Left ventricle myocardium superior (tissue), 1 donor: ENCODE measurements at places on chromosomes 11 and 22. TPM values are rescaled to one million over a fixed set of nuclear protein-coding genes. Genes with fewer than 3 reads are reported as not detected.

DNA sequence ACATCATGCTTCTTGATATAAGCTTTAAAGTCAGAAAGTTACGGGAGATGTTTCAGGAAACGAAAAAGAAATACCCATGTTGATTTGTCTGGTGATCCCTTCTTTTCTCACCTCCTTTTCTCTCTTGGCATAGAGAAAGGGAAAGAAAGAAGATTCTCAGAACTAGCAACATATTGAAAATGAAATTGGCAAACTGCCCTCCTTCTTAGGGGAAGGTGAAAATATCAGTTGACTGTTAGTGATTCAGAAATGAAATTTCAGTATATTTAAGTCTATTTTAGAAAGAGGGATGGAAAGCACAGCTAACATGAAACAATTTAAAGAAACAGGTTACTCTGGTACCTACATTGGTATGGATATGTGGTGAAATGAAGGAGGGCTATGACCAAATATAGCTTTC lies 918.1 kb downstream of the METTL15 start:
- no peak for DNase-seq

DNA sequence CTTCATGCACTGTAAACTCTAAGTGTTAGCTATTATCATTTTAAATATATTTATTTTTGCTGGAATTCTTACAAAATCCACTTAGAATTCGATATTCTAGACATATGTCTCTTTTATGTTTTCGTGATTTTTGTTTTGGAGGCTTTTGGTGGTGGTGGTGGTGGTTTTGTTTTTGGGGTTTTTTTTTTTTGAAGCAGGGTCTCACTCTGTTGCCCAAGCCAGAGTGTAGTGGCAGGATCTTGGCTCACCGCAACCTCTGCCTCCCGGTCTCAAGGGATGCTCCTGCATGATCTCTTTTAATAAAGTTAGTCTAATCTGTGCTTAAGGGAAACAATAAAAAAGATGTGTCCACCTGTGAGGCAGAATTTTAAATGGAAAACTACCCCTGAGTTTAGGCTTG lies 117.7 kb downstream of the MRTFA start:
- no peak for DNase-seq

DNA sequence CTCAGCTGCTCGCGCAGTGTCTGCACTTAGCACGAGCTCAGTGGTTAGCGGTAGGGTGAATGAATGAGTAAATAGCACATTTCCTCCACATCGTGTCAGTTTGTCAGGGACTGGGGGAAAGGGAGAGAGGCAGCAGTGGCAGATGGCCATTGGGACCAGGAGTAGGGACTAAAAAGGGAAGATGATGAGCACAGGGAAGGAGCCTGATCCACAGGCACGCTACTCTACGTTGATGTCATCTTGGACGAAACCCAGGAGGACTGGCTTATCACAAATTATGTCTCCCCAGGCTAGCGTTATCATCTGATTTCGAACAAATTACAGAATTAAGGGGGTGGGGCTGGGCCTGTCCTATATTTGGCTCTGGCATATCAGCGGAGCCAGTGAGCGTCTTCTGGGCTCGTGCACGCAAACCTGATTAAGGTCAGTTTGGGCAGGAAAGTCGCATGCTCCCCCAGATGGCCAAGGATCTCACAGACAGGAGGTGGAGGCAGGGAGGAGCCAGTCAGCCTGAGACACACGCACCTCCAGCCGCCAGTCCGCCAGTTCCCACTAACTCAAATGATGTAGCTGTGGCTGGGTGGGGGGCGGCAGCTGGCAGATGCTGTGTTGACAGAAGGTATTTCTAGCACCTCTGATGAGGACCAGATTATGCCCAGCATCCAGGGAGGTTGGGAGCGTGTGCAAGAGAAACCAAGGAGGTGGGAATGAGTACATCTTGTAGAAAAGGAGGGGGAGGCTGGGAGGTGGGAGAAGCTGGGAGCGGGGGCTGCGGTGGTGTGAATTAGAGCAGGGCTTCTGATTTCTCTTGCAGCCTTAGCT lies 97.4 kb upstream of the PRDM11 start:
- no peak for DNase-seq

- DNase-seq: no peak
Measured at GRCh38 chr11:131373756-131374155, 3.3 kb downstream of the NTM start.

DNA sequence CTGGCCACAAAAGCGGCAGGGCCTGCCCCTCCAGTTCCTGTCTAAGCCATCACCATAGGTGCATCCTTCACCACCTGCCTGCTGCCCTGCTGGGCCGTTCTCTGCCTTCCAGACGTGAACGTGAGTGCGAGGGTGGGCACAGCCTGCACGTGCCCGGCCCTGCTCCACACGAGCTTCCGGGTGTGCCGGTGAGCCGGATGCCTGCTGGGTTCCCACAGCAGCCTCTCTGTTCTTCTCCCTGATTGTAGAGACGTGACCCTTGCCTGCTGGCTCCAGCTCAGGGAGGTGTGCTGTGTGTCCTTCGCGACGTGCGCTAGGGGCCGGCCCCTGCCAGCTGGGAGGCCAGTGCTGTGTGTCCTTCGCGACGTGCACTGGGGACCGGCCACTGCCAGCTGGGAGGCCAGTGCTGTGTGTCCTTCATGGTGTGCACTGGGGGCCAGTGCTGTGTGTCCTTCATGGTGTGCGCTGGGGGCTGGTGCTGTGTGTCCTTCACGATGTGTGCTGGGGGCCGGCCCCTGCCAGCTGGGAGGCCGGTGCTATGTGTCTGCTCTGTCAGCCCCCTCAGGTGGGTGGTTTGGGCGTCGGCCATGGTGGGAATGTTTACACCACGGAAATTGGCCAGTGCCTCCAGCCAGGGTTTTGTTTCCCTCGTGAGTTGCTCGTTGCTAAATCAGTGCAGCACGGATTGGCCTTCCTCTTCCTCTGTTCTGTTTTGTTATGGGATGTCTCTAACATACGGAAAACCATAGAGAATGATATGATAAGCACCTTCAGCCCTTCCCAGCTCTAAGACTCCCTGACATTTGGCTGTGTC lies 35.4 kb upstream of the BRSK2 start:
- DNase-seq: no peak

GRCh38 chr11:7487360-7487759 lies 2.1 kb downstream of the OLFML1 start:
- no peak for DNase-seq

DNA sequence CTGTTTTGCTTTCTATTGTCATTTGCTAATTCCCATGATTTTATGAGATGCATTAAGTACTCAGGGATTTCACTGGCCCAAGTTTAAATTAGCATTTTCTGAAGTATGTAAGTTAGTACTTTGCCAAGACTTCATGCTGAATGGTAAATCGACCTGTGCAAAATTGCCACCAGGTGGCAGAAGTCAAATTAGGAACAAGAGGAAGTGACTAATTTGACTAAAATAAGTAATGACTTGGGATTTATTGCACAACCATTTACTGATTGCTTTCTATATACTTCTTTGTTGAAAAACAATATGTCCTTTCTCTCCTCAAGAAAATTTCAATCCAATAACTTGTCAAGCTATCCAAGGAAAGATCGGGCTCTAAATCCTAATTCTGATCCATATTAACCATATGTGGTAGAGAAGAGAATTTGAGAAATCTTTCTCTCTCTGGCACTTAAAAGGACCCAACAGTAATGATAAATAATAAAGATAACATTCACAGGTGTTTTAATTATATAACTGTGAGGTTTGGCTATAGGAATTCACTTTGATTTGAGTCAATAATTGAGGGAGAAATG lies 253.7 kb upstream of the CHORDC1 start:
- no peak for DNase-seq

GRCh38 chr11:113351480-113351879 lies 36.1 kb upstream of the ANKK1 start:
- DNase-seq: no peak

- DNase-seq: no peak
Measured at GRCh38 chr11:127528297-127528696, 527.7 kb upstream of the KIRREL3 start.

- peak; percentile 70 for DNase-seq
Measured at GRCh38 chr11:67053896-67054329, 2.7 kb upstream of the RHOD start.

DNA sequence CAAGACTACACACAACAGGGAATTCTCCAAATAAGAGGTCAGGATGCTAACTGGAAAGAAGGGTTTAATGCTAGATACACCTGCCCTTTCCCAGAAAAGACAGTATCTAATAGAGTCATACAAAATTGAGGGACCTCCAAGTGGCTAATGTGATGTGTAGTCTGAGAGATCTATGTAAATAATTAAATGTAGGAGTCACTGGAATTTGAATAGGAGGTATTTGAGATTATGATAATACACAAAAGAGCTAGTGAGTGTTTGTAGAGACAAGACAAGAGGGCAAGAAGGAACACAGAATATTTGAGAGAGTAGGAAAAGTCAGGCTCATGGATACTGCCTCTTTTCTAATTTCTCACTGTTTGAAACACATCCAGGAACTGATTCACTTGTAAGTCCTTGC lies 15.5 kb upstream of the INSC start:
- no peak for DNase-seq

DNA sequence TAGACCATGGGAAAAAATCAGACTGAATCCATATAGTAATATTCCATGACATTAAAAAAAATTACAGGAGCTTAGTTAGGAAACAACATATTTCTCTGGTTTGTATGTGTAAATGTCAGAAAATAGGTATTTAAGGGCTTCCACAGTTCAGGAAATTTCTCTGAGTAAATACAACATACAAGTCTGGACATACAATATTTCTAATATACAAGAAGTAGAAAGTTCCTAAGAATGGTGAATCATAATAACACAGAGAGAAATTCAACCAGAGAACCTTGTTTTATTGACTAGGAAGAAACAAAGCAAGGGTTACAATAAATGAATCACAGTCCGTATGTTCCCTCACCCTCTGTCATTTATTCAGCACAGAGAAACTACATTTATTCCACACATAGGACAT lies 532.7 kb upstream of the FAT3 start:
- no peak for DNase-seq

GRCh38 chr11:45209891-45210699 lies 63.7 kb downstream of the PRDM11 start:
- DNase-seq: peak; percentile 94

DNA sequence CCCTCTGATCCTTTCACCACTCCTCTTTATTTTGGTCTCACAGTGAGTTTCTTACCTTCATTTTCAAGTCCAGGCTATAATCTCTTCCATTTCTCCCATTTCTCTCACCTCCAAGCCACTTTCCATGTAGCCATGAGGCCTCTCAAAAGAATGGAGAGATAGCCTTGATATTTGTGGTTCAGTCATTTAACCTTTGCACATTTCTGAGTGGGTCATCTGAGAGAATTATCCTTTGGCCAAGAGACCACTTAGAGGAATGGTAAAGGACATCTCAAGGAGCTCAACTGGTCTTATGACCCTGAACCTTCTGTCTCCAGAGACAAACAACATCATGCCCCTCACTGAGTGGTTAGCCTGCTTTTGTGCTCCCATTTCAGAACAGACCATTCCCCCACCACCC lies 121.1 kb downstream of the KIRREL3 start:
- no peak for DNase-seq

GRCh38 chr22:19664951-19665783 lies 49.1 kb upstream of the SEPTIN5 start:
- DNase-seq: no peak

GRCh38 chr22:38839686-38840085 lies 4.1 kb downstream of the NPTXR start:
- DNase-seq: no peak

- no peak for DNase-seq
Measured at GRCh38 chr11:30463266-30463665, 122.9 kb downstream of the MPPED2 start.

- DNase-seq: no peak
Measured at GRCh38 chr22:19321757-19322156, 30.2 kb upstream of the CLTCL1 start.

GRCh38 chr11:2325719-2326118 lies 23.9 kb downstream of the TSPAN32 start:
- peak; percentile 68 for DNase-seq

GRCh38 chr11:32905028-32905667 lies 12.5 kb downstream of the QSER1 start:
- DNase-seq: no peak

DNA sequence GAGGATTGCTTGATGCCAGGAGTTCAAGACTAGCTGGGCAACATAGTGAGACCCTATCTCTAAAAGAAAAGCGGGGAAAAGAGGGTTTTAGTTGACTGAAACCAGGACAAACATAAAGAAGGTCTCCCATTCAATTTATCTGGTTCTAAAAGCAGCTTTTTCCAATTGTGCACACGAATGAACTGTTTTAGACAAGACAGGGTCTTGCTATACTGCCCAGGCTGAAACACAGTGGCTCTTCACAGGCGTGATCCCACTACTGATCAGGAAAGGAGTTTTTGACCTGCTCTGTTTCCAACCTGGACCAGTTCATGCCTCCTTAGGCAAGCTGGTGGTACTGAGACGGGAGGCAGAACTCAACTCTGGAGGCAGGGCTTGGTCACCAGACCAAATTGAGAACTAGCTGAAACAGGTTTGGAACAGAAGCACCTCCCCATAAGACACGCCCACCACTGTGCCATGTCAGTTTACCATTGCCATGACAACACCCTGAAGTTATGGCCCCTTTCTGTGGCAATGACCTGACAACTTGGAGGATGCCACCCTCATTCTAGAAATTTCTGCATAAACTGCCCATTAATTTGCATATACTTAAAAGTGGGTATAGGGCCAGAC lies 2.8 kb upstream of the NUCB2 start:
- DNase-seq: no peak

- no peak for DNase-seq
Measured at GRCh38 chr11:127998421-127998820, 588.9 kb downstream of the ETS1 start.

- DNase-seq: no peak
Measured at GRCh38 chr11:60485987-60486386, 6.6 kb upstream of the MS4A12 start.

Gene FDXACB1
- 1.3 TPM for total RNA-seq

Gene OR6X1
- total RNA-seq: not detected

Gene OR52N4
- not detected for total RNA-seq

Gene GRAP2
- 1.2 TPM for total RNA-seq

Gene LUZP2
- not detected for total RNA-seq

Gene TMEM225
- total RNA-seq: not detected

Gene TSKU
- 11.1 TPM for total RNA-seq

Gene RHOD
- 67.6 TPM for total RNA-seq

Gene GDPD4
- not detected for total RNA-seq

Gene SLC22A9
- not detected for total RNA-seq

Gene NNMT
- 26.4 TPM for total RNA-seq
